ENCODE measurements at places on chromosomes 2 and 18. TPM values are rescaled to one million over a fixed set of nuclear protein-coding genes. Genes with fewer than 3 reads are reported as not detected.

- no peak for DNase-seq
These were observed 510.2 kb upstream of the GYPC start for GRCh38 chr2:126145752-126146151.

The REG3A gene
- not detected for polyA plus RNA-seq

The SPHKAP gene
- polyA plus RNA-seq = 14.1 TPM

The TRIM54 gene
- polyA plus RNA-seq = 47.1 TPM

DNA sequence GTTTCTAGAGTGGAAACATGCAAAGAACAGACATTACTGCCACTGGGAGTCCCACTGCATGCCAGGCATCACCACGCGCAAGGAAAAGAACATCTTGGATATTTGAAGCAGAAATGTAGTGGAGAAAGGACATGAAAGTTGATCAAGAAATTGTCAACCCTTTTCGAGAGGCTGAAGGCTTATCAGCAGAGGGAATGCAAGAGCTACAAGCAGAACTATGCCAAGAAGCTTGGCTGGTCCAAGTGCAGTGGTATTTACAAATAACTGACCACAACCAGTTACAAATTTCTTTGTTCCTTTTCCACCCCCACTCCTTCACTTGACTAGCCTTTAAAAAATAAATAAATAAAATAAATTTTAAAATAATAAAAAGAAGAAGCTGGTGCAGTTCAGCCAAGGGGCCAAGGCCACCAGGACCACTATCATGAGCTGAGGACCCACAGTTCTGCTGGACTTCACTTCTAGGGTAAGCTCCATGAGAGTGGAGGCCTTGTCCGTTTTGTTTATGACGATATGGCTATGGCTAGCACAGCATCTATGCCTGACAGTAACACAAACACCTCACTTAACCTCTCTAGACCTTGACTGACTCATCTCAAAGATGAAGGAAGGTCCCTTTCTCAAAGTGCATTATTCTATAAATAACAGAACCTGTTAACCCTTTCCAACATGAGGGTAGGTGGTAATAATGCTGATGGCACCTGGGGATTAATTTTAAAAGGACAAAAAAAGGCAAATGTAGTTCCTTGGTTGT is 20.9 kb downstream of the MARCHF4 start:
- DNase-seq = no peak

- DNase-seq = no peak
These were observed 167.3 kb downstream of the IKZF2 start for GRCh38 chr2:212984129-212984528.

The PSMD1 gene
- polyA plus RNA-seq = 80.1 TPM

The CDH7 gene
- polyA plus RNA-seq = 0.43 TPM

DNA sequence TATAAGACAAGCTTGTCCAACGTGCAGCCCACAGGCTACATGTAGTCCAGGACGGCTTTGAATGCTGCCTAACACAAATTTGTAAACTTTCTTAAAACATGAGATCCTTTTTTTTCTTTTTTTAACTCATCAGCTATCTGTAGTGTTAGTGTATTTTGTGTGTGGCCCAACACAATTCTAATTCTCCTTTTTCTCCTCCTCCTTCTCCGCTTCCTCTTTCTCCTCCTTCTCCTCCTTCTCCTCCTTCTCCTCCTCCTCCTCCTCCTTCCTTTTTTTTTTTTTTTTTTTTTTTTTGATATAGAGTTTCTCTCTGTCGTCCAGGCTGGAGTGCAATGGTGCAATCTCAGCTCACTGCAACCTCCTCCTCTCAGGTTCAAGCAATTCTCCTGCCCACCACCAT is 39.3 kb upstream of the GTF2A1L start:
- DNase-seq = no peak

DNA sequence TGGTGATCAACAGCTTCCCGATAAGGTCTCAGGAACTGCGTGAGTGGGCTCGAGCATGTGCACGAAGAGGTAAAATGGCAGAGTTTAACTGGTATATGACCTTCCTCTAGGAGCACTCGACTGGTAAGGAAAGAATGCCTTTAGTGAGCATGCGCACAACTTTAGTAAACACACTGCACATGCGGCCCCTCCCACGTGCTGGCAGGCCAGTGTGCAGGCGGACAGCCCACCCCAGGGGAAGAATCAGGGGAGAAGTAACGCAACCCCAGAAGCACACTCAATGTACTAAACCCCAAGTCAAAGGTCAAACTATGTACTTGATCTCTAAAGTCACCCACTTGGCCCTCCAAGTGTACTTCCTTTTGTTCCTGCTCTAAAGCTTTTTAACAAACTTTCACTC is 28.7 kb upstream of the SLC25A52 start:
- no peak for DNase-seq

- DNase-seq = no peak
These were observed 59.4 kb downstream of the RHOB start for GRCh38 chr2:20506201-20506685.

DNA sequence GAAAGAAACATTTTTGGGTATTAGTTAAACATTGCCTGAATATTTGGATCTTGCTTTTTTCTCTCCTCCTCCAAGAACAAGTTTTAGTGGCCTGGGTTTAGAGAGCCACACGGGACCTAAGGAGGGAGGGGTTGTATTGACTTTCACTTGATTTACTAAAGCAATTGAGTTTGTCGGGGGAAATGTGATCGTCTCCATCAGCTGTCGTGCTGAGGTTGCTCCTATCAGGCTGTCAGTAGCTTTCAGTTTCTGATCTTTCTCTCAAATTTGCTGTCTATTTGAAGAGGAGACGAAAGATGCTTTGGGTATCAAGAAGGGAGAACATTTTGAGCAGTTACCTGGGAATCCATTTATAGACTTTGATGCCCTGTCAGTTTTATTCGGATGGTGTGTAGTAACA is 106.0 kb downstream of the SETBP1 start:
- DNase-seq = no peak

The LIMS4 gene
- polyA plus RNA-seq = 3.0 TPM

GRCh38 chr18:14941256-14941655 is 193.3 kb downstream of the ANKRD30B start:
- DNase-seq = no peak

DNA sequence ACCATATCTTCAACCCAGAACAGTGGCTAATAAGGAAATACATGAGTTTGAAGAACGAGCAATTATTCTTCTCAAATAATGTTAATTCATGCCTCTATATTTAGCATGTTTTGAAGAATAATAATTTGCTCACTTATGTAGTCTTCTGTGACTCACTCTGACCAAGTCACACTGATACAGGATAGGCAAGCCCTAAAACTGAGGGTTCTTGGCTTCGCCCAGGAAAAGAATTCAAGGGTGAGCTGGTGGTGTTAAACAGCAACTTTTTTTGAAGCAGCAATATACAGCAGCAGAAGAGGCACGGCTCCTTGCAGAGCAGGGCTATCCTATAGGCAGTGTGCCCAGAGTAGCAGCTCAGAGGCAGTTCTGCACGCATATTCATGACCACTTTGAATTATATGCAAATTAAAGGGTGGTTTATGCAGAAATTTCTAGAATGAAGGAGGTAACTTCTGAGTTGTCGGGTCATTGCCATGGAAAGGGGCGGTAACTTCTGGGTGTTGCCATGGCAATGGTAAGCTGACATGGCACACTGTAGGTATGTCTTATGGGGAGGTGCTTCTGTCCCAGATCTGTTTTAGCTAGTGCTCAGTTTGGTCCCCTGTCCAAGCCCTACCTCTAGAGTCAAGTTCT is 200.6 kb downstream of the RND3 start:
- no peak for DNase-seq

DNA sequence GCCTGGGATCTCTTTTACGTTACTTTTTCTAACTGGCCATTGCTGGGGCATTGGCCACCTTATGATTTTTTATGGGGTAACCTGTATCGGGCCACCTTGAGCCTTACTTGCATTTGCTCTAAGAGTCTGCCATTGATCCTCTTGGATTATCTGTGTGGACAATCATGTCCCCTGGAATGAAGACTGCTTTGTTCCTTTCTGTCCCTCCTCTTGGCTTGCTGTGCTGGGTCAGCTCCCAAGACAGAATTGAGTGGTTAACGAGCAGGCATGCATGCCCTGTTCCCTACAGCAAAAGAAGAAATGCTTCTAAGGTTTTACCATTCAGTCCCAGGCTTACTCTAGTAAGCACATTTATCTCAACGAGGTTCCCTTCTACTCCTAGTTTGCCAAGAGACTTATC is 46.3 kb downstream of the MAL start:
- no peak for DNase-seq

The CNTNAP5 gene
- 0.16 TPM for polyA plus RNA-seq

DNA sequence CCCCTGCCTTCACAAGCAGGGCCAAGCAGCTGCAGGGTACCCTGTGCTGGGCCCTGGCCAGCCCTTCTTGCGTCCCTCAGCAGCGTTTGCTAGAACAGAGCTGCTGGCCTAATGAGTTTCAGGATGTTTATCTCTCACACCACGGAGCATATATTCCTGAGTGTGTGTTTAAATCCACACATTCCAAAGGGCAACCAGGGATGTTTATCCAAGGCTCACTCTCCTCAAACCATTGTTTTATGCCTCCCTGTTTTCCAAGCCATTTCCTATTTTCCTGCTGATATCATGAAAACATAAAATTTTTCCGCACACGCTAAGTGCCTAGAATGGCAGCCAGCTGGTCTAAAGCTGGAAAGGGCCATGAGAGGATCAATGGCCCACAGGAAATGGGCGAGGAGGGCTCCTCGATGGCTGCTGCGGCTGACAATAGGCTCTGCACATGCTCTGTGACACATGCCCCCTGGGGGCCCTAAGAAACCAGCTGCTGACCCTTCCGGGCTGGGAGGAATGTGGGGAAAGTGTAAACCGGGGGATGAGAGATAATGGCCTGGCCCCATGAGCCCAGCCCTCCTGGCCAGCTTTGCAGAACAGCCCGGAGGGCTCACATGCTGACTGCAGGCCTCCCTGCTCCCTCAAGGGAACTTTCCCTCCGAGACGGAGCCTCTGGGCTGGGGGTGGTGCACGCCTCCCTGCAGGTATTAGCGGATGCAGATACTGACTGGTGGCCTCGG is 194.0 kb downstream of the NDUFA10 start:
- DNase-seq = peak; percentile 55

DNA sequence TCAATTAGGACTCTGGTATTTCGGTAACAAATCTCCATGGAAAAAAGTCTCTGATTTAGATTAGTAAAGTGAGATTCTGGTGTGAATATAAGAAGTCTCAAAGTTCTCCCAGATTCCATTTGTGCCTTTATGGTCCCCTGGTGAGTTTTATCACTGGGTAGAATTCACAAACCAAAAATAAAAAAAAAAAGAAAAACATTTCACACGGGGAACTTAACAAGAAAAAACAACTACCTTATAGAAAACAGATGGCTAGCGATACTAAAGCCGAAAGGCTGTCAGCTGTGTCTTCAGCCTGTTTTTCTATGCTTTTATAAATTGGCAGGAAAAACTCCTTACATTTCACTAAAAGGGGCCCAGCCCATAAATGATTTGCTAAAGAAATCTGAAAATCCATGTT is 50.6 kb downstream of the COL5A2 start:
- peak; percentile 89 for DNase-seq

- DNase-seq = no peak
These were observed 22.2 kb downstream of the TANC1 start for GRCh38 chr2:158990397-158991214.

The LYPD6 gene
- 2.0 TPM for polyA plus RNA-seq

- DNase-seq = no peak
These were observed 58.9 kb upstream of the LINC00305 start for GRCh38 chr18:64207820-64208219.

Data from muscle of leg (tissue), 16 donors.